T-helper 9 cell (primary cell): ENCODE measurements at places on chromosomes 1 and 21.

GRCh38 chr1:219751870-219752507 is 139.1 kb upstream of the ZC3H11B start:
- DNase-seq = no peak

GRCh38 chr1:239951511-239952140 is 140.1 kb upstream of the FMN2 start:
- peak; percentile 23 for DNase-seq

DNA sequence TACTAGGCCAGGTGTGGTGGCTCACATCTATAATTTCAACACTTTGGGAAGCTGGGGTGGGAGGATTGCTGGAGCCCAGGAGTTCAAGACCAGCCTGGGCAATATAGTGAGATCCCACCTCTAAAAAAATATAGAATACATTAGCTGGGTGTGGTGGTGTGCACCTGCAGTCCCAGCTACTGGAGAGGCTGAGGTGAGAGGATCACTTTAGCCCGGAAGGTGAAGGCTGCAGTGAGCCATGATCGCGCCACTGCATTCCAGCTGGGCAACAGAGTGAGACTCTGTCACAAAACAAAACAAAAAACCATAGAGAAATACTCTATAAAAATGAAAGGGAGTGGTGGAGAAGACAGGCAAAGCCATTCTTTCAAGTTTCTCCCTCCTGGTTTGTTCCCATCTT is 62.1 kb downstream of the EYA3 start:
- DNase-seq = no peak

- no peak for DNase-seq
These were observed 323.8 kb downstream of the AMY1C start for GRCh38 chr1:104073463-104073902.

DNA sequence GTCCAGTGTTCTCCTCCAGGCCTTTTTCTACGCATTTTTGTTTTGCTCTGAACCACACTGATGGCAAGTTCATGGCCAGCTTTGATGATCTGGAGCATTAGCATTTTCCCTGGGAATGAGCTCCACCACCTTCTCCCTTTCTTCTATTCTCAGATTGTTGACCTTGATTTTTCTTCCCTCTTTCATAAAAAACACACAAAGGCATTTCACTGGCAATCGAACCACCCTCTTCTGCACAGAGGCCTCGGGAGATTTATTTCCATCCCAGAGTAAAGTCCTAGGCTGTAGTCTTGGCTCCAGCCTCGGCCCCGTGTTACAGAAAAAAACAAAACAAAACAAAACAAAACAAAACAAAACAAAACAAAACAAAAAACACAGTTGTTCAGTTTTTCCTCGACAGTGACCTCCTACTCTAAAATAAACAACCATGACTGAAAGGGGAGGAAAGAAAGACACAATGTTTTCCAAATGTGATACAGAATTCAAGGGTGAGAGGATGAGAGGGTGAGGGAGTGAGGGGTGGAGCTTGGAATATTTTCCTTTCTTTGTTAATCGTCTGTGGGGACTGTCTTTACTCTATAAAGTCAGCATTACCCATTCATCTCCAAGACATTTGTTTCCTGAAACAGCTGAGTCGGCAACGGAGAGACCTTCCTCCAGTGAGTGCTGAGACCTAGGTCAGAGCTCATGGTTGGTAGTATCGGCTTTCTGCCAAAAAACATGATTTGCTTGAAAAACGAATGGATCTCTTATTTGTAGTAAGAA is 29.8 kb upstream of the RNF186 start:
- DNase-seq = no peak

DNA sequence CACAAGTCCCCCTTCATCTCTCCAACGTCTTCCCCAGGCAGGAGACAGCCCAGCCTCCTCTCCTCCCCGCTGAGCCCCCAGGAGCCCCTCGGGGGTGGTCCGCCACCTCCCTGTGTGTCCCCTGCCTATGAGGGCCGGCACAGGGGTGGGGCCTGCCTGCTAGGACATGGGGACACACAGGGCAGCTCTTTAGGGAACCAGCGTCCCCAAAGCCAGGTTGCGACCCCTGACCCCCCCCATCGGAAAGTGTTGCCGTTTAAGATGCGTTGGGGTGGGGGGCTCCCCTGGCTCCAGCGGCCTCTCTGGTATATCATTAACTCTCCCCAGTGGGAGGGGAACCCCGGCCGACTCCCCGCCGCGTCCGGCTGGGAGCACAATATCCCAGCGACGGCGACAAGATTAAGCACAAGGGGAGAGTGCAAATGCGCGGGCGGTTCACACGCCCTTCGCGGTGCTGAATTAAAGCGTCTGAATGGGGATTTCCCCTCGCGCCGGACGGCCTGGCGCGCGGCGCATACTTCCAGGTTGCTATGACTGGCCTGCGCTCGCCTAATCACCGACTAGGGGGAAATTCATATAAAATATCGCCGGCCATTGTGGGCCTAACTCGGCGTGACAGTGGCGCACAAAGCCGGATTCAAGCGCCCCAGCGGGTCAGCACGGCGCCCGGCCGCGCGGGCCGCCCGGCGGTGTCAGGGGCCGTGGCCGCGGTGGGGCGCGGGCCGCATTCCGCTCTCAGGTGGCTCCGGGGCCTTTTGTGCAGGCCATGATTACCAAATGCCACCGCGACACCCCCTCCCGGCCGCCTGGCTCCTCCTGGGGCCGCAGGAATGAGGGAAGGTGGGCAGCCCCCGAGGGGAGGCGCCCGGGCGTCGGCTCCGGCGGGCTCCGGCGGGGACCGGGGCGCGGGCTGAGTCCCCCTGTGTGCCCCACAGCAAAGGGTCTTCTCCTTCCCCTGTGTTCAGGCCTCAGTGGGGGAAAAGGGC is 30.9 kb downstream of the WNT3A start:
- no peak for DNase-seq

DNA sequence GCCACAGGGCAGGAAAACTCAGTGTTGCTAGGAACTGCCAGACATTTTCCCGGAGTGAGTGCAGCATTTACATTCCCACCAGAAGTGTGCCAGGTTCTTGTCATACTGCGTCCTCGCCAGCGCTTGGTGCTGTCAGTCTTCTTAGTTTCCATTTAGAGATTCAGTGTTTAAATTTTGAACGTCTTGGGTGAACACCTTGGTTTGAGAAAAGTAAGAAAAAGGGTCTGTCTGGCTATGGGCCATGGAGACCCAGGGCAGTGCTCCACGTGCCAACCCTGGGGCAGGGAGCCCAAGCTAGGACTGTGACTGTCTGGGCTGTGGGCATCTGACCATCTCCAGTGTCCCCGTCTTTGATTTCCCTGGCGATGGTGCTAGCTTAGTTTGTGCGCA is 16.0 kb downstream of the IBA57 start:
- no peak for DNase-seq

- no peak for DNase-seq
These were observed 43.3 kb downstream of the BCAR3 start for GRCh38 chr1:93638307-93638847.

DNA sequence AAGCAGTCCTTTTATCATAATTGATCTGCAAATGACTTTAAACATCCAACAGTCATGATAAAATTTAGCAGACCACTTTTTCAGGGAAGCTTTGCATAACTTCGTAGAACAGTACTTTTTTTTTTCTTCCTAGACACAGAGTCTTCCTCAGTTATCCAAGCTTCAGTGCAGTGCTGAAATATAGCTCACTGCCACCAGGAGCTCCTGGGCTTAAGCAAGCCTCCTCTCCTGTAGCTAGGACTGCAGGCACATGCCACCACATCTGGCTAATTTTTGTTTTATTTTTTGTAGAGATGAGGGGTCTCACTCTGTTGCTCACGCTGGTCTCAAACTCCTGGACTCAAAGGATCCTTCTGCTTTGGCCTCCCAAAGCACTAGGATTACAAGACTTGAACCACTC is 3.8 kb downstream of the F13B start:
- no peak for DNase-seq

GRCh38 chr1:20417581-20417980 is 68.4 kb downstream of the CAMK2N1 start:
- no peak for DNase-seq

DNA sequence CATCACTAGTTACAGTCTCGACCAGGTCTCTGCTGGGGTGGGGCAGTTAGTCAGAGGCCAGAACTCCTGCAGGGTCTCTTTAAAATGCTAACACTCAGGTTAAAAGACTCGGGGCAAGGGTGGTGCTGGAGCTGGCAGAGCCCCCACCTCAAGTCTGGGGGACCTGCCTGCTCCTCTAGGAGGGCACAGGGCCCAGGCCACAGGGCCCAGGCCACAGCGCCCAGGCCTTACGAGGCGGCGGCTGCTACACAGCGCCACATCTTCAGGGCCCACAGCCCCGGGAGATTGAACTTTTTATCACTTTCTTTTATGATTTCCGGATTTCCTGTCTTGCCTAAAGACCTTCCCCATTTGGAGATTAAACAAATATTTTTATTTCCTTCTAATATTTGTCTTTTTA is 10.4 kb downstream of the MPZ start:
- DNase-seq = no peak

GRCh38 chr1:203177036-203177405 is 1.4 kb upstream of the MYBPH start:
- DNase-seq = no peak
